ENCODE measurements at places on chromosomes 3 and 15.

GRCh38 chr3:136490646-136491405 lies 240.7 kb downstream of the PCCB start:
- no peak for DNase-seq

- DNase-seq, result no peak
Measured at GRCh38 chr3:8777201-8777977, 8.0 kb upstream of the OXTR start.

DNA sequence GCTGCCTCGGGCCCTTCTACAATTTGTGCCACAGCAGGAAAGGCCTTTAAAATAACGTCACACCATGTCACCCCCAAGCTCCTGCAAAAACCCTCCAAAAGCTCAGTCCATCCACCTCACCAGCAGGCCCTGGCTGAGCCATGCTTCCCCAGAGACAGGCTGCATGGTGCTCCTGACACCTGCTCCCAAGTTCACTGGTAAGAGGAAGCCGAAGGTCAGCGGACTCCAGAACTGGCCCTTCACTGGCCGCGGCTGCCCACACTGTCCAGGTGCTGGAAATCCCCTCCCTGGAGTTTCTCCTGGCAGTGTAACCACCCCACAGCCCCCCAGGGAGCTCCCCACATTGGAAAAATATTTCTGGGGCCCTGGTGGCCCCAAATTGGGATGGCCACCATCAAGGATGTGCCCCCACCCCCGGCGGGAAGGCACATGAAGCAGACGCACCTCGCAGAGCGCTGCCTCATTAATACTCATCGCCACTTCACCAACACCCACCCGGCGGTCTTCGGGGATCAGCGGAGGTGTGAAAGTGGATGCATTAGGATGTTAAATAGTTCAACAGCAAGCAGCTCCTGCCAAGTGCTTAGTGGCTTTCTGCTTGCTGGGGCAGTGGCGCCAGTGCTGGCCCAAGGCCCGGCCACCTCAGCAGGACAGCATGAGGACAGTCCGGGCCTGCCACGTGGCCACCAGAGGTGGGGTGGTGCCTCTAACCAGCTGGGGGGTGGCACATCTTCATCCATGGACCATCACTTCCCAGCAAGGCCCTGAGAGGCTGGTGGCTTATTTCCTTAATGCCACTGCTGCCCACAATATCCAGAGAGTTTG lies 146.1 kb upstream of the IQSEC1 start:
- no peak for DNase-seq

- no peak for DNase-seq
Measured at GRCh38 chr15:27094235-27094634, 123.3 kb downstream of the GABRG3 start.

GRCh38 chr3:58178528-58179234 lies 32.1 kb downstream of the DNASE1L3 start:
- no peak for DNase-seq

GRCh38 chr3:134597390-134597970 lies 53.3 kb downstream of the KY start:
- no peak for DNase-seq

- DNase-seq, result no peak
Measured at GRCh38 chr3:116192464-116192863, 252.8 kb downstream of the LSAMP start.

DNA sequence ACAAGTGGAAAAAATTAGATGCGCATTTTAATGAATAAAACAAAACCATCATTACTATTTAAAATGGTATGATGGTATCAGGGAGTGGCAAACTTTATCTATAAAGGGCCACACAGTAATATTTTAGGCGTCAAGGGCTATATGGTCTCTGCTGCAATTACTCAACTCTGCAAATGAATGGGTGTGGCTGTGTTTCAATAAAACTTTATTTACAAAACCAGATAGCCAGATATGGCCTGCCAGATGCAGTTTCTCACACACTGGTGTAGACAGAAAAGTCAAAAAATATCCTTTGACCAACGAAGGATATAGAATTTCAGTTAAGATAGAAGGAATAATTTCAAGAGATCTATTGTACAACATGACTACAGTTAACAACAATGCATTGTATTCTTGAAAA lies 83.8 kb downstream of the CLASP2 start:
- no peak for DNase-seq

DNA sequence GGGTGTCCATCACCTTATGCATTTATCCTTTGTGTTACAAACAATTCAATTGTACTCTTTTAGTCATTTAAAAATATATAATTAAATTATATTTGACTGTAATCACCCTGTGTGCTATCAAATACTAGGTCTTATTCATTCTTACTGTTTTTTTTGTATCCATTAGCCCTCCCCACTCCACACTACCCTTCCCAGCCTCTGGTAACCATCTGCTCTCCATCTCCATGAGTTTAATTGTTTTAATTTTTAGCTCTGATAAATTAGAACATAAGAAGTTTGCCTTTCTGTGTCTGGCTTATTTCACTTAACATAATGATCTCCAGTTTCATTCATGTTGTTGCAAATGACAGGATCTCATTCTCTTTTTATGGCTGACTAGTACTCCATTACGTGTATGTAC lies 16.8 kb downstream of the C3orf20 start:
- no peak for DNase-seq

DNA sequence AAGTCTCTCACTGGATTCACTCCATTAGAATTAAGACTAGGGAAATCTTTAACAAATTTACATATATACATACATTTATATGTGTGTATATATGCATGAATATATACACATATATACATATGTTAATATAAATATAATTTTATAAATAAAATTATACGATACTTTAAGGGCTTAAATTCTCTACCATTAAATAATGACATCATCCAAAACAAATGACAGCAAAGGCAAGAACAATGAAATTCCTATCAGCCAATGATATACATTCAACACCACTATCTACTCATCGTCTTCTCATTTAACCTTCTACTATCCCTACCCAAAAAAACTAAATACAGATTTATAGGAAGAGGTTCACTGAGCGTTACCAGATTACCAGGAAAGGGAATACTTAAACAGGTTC lies 152.0 kb downstream of the VPS13C start:
- DNase-seq, result no peak

GRCh38 chr15:42602501-42602900 lies 27.1 kb downstream of the STARD9 start:
- no peak for DNase-seq

GRCh38 chr3:132787616-132788300 lies 65.5 kb upstream of the NPHP3 start:
- DNase-seq, result no peak

DNA sequence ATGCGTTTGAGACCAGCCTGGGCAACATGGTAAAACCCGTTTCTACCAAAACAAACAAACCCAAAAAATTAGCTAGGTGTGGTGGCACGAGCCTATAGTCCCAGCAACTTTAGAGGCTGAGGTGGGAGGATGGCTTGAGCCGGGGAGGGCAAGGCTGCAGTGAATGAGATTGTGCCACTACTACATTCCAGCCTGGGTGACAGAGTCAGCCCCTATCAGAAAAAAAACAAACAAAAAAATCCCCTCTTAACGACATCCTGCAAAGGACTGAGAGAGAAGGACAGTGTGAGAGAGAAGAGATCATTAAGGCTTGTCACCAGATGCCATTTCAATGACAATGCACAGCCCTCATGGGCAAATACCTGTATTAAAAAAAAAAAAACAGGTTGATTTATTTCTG lies 266.7 kb upstream of the ATP10A start:
- no peak for DNase-seq

- DNase-seq, result no peak
Measured at GRCh38 chr3:9301091-9301490, 51.6 kb upstream of the SRGAP3 start.
